Upper lobe of right lung (tissue), 1 donor: ENCODE measurements at places on chromosomes 11 and 22.

DNA sequence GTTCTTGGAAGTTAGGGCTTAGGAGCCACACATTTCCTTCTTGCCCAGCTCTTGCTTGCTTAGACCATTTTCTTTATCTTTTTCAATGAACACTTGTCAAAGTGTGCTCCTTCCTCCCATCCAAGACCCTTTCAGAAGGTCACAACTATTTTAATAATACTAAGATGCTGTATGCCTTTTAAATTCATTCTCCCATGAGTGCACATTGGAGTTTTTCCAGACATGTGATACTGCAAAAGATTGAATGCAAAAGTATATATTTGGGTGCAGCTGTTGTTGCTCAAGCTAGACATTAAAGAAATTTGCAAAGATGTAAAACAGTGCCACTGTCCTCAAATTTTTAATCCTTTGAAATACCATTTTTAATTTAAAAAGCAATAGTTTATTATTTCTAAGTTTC is 69.3 kb upstream of the TNRC6B start:
- no peak for DNase-seq

- DNase-seq = no peak
Observed at GRCh38 chr11:124198897-124199296, 15.8 kb downstream of the OR10D3 start.

DNA sequence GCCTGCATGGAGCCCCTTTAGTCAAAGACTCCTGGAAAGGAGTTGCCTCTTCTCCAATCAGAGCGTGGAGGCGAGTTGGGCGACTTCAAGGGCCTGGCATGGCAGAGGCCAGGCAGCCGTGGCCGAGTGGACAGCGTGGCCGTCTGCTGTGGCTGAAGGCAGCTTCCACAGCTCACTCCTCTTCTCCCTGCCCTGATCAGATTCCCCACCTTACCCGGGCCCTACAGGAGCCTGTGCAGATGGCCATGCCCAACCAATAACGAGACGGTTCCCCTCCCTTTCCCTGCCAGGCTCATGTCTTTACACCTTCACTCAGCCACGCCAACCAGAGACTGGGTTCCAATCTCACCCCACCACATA is 20.0 kb upstream of the SLC22A12 start:
- DNase-seq = peak; percentile 29

GRCh38 chr11:76880314-76880713 is 19.6 kb downstream of the ACER3 start:
- no peak for DNase-seq

DNA sequence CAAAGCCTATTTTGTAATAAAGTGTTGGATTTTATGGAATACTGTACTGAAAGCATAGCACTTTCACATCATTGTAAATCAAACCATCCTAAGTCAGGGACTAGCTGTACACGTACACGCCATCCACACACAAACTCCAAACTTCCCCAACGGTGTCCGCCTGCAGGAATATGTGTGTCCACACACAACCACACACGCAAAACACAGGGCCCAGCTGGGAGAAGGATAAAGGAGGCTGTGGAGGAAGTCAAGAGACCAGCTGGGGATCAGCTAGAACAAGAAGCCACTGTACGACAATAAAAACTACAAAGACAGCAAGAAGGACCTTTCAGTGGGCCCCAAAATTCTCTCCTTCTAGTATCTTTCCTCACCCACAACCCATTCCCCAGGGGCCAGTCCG is 1.6 kb downstream of the TRIM29 start:
- peak; percentile 29 for DNase-seq

- no peak for DNase-seq
Observed at GRCh38 chr22:45312415-45312814, 2.7 kb downstream of the FAM118A start.

- DNase-seq = no peak
Observed at GRCh38 chr11:553083-553987, 7.2 kb downstream of the LMNTD2 start.

GRCh38 chr11:61026121-61027031 is 54.9 kb downstream of the CD6 start:
- DNase-seq = no peak

DNA sequence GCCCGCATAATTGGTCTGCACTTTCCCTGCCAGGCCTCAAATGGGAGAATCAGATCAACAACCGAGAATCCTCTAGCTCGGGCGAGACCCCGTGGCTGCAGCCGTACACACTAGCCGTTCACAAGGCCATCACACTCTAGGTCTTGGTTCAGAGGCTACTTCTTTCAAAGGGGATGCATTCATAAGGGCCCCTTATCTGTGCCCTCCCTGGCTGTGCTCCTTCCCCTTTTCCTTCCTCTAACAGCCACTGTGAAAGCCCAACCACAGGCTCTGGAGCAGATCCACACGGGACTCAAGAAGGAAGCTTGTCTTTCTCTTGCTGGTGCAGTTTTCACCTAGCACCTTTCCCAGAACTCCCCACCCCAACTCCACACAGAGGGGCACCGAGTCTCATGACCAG is 24.5 kb downstream of the SMIM38 start:
- no peak for DNase-seq

DNA sequence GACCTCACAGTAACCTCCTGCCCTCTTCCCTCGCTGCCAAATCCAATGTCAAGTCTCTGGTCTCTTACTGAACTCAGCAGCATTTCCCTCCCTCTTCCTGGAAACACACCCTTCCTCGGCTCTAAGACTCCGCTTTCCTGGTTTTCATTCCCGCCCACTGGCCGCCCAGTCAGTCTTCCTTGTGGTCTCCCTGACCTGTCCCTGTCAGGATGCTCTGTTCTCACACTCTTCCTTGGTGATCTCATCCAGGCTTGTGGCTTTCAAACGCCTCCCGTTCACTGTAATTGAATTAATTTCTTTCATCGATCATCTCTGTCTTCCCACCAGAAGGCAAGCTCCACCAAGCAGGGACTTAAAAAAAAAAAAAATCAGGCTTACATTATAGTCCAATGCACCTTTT is 33.5 kb downstream of the MYO18B start:
- DNase-seq = no peak

DNA sequence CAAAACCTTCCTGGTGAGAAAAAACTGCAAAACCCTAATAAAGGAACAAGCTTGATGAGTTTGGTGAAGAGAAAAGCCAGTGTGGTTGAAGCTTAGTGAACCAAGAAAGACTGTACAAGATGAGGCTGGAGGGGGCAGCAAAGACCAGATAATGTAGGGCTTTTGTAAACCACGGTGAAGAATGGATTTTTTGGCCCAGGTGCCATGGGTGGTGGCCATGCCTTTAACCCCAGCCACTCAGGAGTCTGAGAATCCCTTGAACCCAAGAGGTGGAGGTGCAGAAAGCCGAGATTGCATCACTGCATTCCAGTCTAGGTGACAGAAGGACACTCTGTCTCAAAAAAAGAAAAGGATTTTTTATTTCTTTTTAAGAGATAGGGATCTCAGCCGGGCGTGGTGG is 5.0 kb upstream of the ZDHHC5 start:
- no peak for DNase-seq

DNA sequence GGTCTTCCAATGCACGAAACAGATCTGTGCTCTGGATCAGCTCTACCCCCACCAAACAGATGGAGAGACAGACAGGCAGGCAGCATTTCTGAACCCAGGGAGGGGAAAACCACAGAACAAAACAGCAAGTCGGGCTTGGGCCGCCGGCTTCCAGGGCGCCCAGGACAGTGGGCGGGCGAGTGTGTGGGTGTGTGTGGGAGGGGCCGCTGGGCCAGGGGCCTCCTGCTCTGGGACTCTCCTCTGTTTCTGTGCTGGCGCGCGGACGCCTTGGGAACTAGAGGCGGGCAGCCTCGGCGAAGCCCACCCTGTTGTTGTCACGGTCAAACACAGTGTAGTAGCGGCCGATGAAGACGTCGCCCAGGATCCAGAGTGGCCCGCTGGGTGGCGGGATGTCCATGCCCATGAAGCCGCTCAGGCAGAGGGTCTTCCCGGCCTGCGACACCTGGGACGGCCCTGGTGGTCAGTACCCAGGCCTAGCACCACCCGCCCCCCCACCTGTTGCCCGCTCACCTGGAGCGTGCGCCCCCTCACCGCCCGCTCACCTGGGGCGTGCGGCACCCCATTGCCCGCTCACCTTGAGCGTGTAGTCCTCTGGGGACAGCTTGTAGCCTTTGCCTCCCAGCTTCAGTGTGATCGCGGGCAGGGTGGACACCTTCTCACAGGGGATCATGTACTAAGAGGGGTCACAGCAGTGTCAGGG is 3.0 kb upstream of the IFITM10 start:
- peak; percentile 53 for DNase-seq

DNA sequence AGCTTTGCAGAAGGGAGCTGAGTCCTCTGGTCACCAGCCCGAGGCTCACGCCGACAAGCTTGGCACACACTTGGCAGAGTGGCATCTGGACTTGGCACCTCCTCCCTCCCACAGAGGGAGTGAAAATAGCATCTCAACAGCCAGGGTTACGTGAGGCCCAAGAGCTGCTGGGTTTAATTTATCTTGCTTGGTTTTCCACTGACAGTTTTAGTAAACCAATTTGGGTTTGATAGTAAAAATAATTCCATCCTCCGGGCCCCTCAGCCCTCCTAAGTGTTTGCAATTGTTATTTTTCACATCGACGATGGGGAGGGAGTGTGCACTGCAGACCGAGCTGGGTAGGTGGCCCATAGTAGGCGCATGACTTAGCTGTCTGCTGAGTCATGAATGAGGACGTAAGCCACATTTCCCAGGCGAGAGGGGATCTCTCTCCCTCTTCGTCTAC is 107.6 kb upstream of the ASPHD2 start:
- no peak for DNase-seq

GRCh38 chr11:30445056-30445455 is 122.2 kb downstream of the ARL14EP start:
- no peak for DNase-seq

DNA sequence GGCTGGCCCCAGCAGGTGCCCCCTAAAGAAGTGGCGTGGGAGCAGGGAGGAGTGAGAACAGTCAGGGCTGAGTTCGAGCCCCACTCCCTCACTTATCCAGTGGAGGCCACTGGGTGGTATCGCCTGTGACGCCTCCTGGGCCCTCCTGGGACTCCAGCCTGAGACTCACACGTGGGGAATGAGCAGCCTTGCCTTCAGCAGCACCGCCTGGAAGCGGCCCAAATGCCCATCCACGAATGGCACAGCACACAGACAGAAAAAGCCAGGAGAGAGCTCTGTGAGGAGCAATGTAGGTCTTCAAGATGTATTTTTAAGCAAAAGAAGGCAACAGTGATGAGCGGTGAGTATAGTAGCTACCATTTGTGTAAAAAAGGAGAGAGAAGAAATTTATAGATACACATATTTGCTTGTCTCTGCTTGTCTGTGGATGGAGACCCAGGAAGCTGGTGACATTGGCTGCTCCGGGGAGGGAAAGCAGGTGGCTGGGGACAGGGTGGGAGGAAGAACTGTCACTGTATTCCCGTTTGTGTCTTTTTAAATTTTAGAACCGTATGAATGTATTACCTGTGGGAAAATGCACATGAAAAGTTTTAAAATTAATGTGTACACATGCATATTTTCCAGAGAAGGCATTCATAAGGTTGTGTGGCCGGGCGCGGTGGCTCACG is 13.2 kb downstream of the KCNJ4 start:
- no peak for DNase-seq

GRCh38 chr11:115450519-115450918 is 53.7 kb downstream of the CADM1 start:
- no peak for DNase-seq

DNA sequence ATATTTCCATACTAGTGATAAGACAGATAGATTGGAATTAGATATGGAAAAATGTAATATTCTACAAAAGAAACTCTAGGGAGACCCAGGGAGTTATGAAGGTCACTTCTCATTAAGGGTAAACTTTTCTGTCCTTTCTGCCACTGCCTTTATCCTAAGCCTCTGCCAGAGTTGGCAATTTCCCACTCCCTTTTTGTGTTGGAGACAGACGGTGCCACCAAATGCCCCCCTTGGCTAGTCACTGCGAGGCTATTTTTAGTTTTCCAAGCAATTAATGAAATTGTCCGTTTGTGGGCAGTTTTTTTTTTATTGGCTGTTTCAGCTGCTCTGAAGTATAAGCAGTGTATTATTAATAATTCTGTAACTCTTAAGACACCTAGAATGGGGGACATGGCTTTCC is 67.6 kb upstream of the TENM4 start:
- no peak for DNase-seq

- DNase-seq = peak; percentile 72
Observed at GRCh38 chr11:7673724-7674434, 579 bp upstream of the CYB5R2 start.

- no peak for DNase-seq
Observed at GRCh38 chr11:75969626-75970308, 154.8 kb downstream of the UVRAG start.

DNA sequence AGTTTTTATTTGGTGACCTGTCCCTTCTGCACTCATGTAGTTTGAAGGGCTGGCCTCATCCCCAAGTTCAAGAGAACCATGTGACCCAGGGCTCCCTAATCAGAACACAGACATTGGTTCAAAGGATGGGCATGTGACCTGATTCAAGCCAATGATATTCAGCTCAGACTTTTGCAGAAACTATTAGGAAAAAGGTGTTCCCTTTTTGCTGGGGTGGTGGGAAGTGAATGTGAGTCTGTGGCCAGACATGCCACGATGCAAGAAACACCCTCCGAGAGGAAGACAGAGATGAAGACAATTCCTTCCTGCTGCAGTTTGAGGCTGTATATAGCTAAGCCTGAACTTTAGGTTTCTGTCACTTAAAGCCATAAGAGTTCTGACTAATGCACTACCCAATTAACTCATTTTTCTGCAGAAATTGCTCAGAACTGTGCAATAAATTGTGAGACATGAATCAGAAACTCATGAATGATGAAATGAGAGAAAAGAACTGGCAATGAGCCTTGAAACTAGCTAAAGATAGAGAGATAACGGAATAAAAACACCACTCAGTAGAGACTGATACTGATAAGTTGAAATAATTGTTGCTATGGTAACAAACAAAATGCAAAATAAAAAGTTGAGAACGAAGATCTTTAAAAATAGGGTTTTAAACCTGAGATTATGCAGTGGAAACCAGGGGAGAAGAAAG is 9.2 kb upstream of the MAPK1 start:
- DNase-seq = no peak

DNA sequence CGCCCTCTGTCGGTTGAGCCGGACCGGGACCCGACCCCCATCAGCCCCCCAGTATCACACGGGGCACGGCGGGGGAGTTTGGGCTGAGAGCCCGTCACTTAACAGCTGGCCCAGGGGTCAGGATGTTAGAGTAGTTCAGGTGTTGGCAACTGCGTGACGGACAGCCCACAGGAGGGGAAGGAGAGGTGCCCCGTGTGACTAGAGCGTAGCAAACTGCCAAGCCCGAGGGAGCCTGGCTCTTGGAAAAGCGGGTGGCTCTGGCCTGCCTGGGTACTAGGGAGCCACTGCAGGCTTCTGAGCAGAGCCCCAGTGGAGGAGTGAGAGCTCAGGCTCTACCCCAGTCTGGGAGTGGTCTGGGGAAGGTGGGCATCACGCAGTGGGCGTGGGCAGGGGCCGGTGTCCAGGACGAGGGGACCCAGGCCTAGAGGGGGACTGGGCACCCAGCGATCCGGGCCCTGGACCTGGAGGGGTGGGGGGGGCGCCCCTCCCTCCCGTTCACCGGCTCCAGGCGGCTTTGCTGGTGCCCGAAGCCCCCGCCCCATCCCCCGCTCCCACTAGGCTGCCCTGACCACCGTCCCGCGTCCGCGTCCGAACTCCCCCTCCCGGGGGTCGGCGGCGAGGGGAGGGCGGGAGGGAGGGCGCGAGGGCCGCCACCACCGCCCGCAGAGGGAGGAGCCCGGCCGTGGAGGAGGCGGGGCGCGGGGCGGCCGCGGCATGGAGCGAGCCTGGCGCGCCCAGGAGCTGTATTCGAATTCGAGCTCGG is 24.4 kb downstream of the SHANK3 start:
- DNase-seq = peak; percentile 65

- no peak for DNase-seq
Observed at GRCh38 chr22:42627981-42628380, 12.4 kb downstream of the ATP5MGL start.
